Activated CD8-positive, alpha-beta memory T cell treated with anti-CD3 and anti-CD28 coated beads for 4 hours (primary cell): ENCODE measurements at places on chromosomes 5 and 9.

DNA sequence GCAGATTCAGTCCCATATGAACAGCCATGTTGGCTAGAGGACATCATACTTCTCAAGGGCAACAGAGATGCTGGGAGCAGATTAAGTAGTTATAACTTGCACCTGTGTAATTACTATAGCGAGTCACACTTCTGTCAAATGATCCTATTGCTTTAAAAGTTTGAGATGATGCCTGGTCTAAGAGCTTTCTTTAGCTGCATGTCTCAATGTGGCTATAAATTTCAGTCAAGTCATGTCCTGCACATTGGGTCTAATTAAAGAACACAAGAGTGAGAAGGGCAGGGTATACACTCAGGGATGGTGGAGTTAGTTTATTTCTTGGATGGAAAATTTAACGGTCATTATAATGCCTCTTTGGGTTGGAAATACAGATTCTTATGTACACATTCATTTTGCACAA lies 557.3 kb downstream of the RAB3C start:
- no peak for DNase-seq

DNA sequence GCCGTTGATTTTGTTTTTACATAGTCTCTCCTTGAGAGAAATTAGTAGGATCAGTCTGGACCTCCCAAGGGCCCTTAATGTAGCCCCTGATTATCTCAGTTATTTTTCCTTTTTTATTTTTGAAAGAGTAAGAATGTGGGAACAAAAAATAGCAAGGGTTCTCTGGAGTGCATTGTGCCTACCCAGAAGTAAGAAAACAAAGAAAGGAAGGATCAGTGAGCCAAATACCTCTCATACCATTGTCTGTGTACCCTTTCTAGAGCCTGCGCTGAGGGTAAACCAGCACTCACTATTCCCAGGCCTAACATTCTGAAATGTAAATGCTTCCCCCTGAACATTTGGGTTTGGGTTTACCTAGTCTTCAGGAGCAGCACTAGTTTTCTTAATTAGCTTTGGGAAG lies 213.0 kb upstream of the TARS1 start:
- DNase-seq = no peak

GRCh38 chr5:92945605-92946097 lies 635.4 kb downstream of the NR2F1-AS1 start:
- no peak for DNase-seq

GRCh38 chr9:89498852-89499480 lies 1.1 kb upstream of the SEMA4D start:
- no peak for DNase-seq

GRCh38 chr5:2355859-2356258 lies 395.6 kb downstream of the IRX2 start:
- DNase-seq = no peak

- no peak for DNase-seq
These were observed 60.9 kb downstream of the CDKN2A start for GRCh38 chr9:21933281-21933680.

- DNase-seq = no peak
These were observed 11.1 kb upstream of the CTSL start for GRCh38 chr9:87714819-87715218.

DNA sequence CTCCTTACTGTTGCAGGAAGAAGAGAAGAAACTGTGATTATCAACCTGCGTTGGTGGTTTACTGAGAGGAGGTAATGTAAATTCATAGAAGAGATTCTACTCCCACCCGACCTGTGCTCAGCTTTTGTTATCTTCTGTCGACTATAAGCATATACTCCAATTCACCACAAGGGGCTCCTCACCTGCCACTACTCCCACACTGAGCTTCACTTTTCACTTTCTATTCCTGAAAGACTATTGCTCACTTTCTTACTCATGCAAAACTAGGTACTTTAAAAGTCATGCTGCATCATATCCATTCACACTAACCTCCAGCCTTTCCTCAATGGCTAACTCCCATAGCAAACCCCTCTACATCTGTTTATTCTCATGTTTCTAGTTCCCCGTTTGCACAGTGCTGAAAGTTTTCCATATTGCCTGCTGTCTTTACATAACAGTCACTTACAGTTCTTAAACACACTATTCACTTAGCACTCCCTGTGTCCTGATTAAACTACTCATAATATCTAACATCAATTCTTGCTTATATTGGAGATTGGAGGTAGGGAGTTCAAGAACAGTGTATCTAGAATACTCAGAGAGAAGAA lies 1062.6 kb downstream of the NR2F1-AS1 start:
- DNase-seq = no peak

GRCh38 chr9:79902825-79903600 lies 331.2 kb downstream of the TLE4 start:
- no peak for DNase-seq

DNA sequence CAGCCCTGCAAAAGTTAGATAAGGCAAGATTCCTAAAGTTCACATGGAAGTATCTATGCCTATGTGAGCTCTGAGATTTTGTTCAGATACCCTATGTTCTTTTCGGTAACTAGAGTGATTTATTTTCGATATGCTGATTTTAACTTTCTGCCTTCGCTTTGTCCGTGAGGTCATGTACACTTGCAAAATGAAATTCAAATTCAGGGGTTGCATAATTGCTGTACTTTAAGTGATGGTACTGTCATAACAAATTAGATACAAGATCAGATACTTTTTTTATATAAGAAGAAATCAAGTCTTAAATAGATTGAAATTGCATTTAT lies 350 bp upstream of the ECPAS start:
- no peak for DNase-seq

GRCh38 chr9:136923881-136924280 lies 20.7 kb downstream of the FBXW5 start:
- DNase-seq = no peak

GRCh38 chr5:92505925-92506324 lies 1075.1 kb downstream of the NR2F1-AS1 start:
- DNase-seq = no peak

- no peak for DNase-seq
These were observed 428.8 kb downstream of the BRINP1 start for GRCh38 chr9:118940473-118940872.

GRCh38 chr5:156694598-156694997 lies 155.5 kb upstream of the PPP1R2B start:
- DNase-seq = no peak

DNA sequence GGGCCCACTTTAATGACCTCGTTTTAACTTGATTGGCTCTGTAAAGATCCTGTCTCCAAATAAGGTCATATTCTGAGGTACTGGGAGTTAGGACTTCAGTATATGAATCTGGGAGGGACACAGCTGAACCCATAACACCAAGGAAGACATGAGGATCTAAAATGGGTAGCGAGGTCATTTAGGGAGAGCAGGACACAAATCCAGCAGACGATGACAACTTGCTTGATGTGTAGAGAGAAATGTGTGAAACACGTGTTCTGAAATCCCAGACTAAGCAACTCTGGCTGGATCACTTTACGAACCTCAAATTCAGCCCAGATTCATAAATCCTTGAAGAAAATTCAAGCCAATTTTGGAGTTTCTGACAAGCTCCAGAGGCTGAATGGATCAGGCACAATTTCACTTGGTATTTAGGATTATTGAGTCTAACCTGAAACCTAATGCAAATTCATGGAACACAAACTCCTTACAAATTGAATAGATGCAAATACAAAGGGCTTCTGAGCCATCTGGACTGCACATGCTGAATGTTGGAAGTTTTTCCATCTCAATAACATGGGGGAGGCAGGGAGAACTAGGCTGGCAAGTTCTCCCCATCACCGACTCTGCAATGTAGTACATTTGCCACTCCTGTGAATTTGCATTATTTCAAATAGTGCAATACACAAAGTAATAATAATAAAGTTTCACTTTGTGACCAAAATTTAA lies 74.0 kb upstream of the SLC30A5 start:
- DNase-seq = no peak

- no peak for DNase-seq
These were observed 17.0 kb downstream of the OR13J1 start for GRCh38 chr9:35852876-35853865.

DNA sequence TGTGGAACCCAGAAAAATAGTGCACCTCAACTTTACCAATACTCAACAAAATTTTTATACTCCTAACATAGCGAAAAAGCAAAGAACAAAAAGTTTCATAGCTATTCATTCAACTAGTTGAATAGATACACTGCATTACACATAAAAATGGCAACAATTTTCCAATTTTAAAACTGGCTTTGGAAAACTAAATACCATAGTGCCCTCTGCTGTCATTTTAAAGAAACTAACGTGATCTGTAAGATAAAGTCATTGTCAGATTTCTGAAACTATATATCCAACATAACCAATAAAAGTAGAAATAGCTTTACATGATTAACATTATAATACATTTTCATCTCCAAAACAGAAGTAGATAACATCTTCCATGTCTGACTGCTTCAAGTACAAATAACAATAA lies 31.6 kb downstream of the DTWD2 start:
- DNase-seq = no peak

GRCh38 chr5:169344629-169345028 lies 43.7 kb upstream of the SLIT3 start:
- DNase-seq = no peak

DNA sequence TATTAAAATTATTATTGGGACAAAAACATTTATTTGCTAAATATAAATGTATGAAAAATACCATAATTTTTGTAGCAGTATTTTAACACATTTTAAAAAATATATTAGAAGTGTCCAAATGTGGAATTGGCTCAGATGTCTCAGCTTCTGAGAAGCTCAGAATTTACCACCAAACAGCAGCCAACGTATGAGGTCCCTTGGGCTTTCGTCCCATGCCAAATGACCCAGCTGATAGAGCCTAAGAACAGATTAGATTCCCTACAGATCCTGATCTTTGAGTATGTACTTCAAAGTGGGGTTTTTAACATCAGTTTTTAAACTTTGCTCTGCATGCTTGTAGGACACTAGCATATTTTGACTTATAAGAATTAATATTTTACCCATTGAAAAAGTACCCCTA lies 77.3 kb upstream of the RPS23 start:
- no peak for DNase-seq

DNA sequence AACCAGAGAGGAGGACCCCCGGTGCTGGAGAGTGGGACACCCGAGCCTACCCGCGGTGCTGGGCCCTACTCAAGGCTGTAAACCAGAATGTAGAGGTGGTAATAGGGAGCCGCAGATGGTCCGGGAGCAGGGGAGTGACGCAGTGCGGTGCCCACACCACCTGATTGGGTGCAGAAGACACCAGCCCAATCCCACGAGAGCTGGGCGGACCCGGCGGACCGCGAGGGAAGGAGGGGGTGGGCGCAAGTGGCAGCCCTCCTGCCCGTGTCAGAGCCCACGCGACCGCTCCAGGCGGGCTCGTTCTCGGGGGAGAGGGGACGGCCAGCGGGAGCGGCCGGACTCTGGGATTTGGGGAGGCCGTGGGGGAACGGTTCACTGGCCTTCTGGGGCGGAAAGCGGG lies 71.2 kb downstream of the C9orf50 start:
- no peak for DNase-seq

- DNase-seq = peak; percentile 38
These were observed 27.5 kb downstream of the SREK1 start for GRCh38 chr5:66171349-66172344.

DNA sequence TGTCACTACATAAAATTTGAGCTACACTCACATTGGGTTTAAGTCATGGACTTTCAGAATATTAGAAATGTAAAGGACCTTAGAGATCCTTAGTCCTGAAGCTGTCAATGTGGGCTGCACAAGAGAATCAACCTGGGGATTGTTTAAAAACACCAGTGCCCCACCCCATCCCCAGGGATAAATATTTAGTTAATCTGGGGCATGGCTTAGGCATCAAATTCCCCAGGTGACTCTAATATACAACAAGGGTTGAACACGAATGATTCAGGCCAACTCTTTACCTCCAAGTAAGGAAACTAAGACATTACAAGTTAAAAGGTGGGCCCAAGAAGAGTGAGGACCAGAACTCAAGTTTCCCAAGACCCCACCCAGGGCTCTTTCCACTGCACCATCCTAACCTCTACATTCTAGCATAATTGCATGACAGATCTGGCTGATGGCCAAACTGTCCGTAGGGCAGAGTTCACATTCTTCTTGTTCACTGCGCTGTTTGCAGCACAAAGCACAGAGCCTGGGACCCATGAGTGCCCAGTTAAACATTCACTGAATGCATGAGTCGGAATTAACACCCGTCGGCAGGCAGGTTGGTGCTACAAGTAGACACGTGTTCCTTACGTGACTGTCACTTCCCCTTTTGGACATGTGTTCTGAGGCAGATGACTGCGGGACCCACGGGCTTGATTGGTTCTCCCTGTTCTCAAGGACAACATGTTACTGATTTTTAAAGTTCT lies 25.2 kb downstream of the CYFIP2 start:
- no peak for DNase-seq

GRCh38 chr9:37364751-37365360 lies 57.6 kb upstream of the GRHPR start:
- no peak for DNase-seq

DNA sequence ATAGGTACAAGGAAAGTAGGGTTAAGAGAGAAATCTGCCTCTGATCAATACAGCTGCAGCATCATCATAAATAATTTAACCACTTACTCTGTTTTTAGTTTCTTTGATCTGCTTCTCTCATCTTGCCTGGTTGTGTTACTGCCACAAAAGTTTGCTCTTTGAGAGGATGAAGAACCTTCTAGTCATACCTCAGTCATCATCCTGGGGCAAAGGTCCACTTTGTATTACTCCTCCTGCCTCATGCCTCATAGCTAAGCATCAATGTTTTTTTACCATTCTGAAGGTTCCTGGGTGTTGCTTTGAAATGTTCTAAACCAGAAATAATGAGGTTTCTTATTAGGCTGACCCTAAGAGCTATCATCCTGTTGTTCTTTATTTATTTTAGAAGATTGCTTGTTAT lies 17.1 kb upstream of the TRIM36 start:
- no peak for DNase-seq

GRCh38 chr5:129511291-129511690 lies 51.2 kb downstream of the ADAMTS19 start:
- DNase-seq = no peak

DNA sequence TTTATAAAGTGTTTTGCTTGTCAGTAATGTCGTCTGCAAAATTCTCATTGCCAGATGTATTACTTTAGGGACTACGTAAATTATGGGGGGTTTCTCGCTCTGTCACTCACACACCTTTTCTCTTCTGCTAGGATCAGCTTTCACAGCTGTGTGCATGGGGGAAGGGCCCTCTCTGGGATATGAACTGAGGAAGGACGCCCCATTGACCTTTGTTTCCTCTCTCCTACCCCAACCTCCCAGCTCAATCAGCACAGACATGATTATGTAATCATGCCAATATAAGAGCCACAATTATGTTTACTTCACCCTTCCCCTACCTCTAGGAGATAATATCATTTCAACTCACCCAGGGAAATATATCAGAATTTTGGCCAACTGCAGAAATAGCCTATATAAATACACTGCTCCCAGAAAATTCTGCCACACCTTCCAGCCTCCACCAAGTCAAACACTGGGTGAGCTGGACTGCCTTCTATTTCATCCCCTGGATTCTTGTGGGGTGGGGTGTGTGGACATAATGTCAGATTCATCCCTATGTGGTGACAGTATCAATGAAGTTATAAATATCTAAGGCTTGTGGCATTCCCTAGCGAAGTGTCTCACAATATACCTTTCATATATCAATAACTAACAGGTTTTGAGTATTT lies 12.6 kb upstream of the SEMA5A start:
- DNase-seq = no peak
